AG10803 (cell line): ENCODE measurements at places on chromosomes 11 and 22.

GRCh38 chr11:40252236-40252635 lies 1207.2 kb downstream of the LRRC4C start:
- DNase-seq: no peak

GRCh38 chr11:85444479-85444878 lies 182.7 kb downstream of the DLG2 start:
- no peak for DNase-seq

DNA sequence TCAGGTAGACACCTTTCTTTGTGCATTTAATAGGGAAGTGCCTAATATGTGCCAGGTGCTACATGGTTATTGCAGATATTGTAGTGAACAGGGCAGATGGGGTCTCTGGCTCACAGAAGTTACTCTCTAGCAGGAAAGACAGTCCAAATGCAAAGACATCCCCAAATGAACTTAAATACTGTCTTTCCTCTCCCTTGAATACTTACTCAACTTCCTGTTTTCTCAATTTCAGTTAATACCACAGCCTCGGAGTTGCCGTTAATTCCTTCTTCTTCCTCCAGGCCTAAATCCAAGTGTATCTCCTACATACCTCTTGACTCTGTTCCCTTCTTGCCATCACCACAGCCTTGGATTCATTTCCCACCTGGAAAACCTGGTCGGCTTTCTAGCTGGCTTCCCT lies 134.3 kb upstream of the SESN3 start:
- no peak for DNase-seq

GRCh38 chr11:134560066-134560465 lies 148.0 kb upstream of the B3GAT1 start:
- no peak for DNase-seq

DNA sequence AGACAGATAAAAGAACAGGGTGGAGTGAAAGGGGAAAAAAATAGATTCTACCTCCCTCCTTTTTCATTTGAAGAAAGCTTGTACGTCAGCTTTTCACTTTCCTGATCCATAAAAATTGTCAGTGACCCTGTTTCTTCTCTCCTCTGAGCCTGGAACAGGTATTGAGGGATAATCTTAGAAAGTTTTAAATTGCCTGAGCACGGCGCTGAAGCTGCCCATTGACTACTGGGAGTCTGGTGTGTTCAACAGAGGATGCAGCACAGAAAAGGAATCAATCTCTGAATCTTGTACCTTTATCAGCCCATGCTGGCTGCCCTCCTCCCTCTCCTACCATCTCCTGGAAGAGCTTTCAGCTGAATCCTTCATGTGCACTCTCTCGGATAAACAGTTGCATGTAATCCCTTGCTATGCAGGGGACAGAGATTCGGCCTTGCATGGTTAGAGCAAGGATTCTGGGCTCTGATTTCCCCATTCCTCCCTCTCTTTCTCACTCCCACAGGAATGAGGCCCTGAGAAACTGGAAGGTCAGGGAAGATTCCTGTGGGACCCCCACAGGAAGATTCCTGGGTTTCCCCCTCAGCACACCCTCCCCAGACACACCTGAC lies 162.4 kb upstream of the SYN3 start:
- peak; percentile 31 for DNase-seq
